ENCODE measurements at places on chromosomes 6 and 20.

DNA sequence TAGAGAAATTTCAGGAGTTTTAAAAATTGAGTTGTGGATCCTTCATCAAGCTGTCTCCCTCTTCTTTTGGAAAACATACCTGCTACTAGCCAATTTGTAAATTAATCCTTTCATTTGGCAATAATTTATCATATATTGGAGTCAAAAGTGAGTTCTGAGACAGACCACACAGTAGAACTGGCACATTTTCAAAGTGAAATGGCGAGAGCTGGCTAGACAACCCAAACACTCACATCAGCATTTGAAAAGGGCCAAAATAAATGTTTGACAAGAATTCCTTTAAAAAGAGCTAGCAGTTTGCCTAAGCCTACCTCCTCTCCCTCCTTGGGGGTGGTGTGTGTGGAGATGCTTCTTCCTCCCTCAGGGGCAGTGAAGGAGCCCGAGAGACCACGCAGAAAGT, 47.9 kb upstream of the KCNK16 start:
- DNase-seq, result no peak

GRCh38 chr20:40675599-40676221, 13.3 kb downstream of the MAFB start:
- no peak for DNase-seq

DNA sequence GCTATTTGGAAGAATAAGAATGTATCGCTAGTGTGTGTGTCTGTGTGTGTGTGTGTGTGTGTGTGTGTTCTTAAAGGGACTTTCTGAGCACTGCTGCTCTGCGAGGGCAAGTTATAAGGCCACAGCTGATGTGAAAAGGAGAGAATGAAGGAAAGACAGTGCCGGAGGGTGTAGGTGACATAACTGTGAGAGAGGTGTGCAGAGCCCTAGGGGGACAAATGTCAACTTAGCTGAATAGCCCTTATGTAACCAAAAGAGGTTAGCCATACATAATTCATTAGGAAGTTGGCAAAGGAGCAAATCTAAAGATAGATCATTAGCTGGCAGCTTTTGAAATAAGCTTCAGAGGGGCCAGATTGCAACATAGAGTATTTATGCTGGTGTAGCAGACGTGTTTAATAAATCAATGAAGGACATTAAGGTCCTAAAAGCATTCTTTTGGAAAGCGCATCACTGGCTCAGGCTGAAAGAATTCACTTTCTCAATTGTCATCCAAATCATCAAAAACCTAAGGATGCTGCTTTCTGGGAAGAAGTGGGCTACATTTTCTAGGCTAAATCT, 81.0 kb downstream of the NDUFAF5 start:
- no peak for DNase-seq

GRCh38 chr6:169766232-169766631, 14.8 kb downstream of the ERMARD start:
- no peak for DNase-seq

DNA sequence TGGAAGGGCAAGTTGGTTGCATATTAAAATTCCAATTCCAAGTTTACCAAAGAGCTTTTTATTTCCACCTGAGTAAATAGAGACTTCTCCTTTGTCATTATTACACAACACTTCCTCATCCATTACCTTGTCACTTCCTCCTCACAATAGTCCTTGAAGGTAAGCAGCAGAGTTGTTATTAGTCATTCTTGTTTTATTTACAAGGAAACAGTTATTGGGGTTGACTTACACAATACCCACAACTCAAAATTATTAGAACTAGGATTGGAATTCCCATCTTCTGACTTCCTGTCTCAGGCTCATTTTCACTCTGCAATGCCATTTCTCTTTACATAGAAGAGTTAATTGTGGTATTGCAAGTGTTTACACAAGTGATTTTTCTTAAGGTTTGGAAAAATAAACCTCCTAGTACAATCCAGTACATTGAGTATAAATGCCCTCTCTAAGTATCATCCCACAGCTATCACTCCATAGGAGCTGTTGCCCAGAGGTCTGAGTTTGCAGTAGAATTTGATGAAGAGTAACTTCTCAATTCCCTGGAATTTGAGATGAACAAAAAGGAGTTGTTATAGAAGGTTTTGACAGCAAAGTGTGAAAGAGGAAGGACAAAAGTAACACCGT, 28.9 kb upstream of the MTRF1L start:
- DNase-seq, result no peak

- no peak for DNase-seq
Measured at GRCh38 chr6:81758221-81758620, 5.7 kb upstream of the TENT5A start.

DNA sequence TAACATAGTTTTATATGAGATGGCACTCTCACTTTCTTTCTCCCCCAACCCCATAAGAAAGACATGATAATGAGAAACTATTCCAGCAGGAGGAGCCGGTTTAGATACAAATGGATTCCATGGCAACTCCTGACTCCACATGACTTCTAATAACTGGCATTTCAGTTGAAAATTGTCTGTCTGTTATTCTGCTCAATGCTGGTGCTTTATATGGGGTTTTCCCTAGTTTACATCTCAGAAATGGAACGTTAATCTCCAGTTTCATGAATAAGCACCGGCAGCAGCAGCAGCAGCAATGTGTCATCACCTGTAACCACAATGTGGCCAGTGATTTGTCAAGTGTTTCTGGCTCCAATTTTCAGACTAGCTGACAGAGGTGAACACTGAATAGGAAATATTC, 8.0 kb upstream of the SIM1 start:
- DNase-seq, result no peak

- peak; percentile 52 for DNase-seq
Measured at GRCh38 chr6:129370268-129370916, 339.6 kb downstream of the ARHGAP18 start.

DNA sequence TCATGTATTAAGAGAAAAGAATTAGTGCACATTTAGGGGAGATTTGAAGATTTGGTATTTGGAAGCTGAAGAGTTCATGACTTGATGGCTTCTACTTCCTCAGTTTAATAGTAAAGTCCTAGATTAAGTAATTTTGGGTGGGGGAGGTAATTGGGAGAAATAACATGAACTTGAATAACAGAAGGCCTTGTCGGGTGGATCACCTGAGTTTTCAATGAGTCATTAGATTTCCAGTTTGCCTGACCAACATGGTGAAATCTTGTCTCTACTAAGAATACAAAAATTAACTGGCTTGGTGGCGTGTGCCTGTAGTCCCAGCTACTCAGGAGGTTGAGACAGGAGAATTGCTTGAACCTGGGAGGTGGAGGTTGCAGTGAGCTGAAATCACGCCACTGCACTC, 181.0 kb downstream of the GJA1 start:
- DNase-seq, result no peak

- no peak for DNase-seq
Measured at GRCh38 chr6:38146021-38146733, 326.6 kb downstream of the ZFAND3 start.

DNA sequence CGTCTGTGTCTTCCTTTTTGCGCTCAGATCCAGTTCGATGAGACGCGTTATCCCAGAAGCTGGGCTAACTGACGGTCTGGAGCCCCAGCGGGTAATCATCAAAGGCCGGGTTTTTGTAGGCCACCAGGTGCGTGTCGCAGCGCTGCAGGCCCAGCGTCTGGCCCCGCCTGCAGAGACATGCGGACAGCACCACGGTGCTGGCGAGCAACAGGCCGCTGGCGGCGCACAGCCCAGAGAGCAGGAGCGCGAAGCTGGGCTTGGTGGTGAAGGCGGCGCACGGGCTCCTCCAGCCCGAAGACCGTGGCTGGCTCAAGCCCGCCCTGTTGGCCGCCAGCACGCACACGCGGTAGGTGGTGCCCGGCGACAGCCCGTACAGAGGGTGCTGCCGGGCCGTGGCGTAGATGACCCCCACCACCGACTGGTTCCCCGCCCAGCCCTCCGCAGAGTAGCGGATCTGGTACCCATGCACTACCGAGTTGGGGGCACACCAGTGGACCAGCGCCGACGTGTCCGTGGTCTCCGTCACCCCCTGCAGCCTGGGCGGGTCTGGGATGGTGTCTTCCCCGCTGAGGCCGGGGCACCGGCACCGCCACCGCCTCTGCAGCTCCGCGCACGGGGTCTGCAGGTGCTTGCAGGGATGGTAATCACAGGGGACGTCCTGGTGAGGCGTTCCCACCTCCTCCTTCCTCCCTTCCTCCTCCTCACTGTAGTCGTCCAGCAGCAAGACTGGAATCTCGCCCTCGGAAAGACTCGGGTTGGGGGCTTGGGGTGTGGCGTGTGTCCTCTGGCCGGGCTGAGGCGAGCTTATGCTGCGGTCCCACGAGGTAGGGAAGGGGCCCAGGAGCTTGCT, 12.7 kb downstream of the LRRN4 start:
- no peak for DNase-seq

DNA sequence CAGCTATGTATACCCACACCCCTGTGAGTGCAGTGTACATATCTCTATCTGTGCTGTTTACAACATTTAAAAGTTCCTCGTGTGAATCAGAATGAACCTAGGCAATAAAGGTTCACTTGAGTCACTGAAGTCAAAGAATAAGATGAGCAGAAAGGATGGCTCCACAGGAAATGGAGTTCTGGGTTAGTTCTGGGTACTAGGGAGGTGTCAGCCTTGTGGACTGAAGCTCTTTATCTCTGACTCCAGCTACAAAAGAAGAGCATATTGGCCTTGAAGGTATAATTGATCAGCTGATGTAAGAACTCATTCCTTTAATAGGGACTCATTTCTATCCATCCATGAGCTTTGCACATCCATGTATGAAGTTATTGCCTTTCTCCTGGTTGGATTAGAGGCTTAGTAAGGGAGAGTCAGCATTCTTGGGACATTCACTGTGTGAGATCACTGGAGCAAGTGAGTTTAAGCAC, 73.9 kb upstream of the BACH2 start:
- DNase-seq, result no peak

GRCh38 chr6:28748192-28748591, 175.6 kb downstream of the TRIM27 start:
- DNase-seq, result no peak

- no peak for DNase-seq
Measured at GRCh38 chr6:9140951-9141460, 705.7 kb upstream of the SLC35B3 start.

DNA sequence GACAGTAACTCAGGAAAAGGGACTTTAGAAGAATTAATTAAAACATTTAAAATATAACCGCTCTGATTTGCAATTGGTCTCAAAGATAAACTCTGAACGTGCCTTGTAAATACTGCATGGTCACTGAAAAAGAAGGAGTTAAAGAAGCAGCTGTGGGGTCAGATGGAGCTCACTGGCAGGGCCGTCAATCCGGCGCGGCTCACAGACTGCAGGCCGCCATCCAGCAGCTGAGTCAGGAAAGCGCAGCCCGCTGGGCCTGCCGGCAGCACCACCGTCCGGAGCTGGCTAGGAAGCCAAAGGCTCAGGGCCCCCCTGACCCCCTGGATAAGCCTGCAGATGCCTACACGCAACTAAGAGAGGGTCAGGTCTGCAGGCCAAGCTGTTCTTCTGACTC, 54.2 kb upstream of the FRMD1 start:
- DNase-seq, result peak; percentile 76

- peak; percentile 58 for DNase-seq
Measured at GRCh38 chr6:7727086-7727945, 1.4 kb downstream of the BMP6 start.

GRCh38 chr20:9496155-9496554, 18.2 kb upstream of the LAMP5 start:
- no peak for DNase-seq

DNA sequence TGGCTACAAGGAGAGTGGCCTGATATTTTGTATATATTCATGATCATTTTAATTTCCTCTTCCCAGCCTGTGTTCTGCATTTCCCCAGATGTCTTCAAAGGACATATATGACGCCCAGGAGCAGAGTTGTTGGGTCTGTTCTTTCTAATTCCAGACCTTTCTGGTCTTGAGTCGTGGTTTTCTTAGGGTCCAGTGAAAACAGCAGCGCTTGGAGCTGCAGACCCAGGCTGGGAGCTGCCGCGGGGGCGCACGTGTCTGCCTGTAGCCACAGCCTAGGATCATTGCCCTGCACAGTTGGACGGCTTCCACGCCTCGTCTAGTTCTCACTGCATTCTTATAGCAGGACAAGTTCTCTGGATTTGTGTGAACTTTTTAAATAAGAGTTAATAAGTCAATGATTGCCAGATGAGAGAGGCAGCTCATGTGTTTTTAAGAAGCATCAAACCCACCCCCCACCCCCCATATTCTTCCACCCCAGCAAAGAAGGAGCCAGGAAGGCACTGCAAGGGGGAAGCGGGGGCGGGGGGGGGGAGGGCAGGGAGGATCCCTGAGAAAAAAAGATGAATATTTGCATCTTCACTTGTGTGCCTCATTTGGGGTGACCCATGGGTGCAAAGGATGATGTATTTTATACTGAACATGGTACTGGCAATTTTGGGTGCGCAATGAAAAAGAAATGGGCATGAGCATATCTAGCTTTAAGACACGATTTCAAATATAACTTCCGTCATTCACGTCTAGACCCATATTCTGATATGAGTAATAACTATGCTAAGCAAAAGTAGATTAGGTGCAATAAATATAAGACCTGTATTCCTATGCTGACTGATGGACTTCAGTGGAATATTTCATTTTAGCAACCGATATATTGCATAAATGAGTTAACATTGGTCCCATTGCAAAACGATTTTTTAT, 160.0 kb downstream of the TBXT start:
- no peak for DNase-seq

DNA sequence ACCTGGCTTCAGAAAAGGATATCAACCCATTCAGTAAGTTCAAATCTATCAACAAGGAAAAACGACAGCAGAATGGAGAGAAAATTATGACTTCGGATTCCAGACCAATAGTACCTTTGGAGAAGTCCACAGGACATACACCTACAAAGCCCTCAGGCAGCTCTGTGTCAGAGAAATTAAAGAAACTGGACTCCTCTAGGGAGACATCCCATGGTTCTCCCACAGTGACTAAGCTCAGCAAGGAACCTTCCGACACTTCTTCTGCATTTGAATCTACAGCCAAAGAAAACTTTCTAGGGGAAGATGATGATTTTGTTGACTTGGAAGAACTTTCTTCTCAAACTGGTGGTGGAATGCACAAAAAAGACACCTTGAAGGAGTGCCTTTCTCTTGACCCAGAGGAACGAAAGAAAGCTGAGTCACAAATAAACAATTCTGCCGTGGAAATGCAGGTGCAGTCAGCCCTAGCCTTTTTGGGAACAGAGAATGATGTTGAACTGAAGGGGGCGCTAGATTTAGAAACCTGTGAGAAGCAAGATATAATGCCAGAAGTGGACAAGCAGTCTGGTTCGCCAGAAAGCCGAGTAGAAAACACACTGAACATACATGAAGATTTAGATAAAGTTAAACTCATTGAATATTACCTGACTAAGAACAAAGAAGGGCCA, 67.4 kb upstream of the HINT3 start:
- no peak for DNase-seq

GRCh38 chr6:127173156-127173940, 54.9 kb downstream of the RSPO3 start:
- no peak for DNase-seq

- DNase-seq, result no peak
Measured at GRCh38 chr6:29025927-29026585, 18.9 kb downstream of the OR2W1 start.

DNA sequence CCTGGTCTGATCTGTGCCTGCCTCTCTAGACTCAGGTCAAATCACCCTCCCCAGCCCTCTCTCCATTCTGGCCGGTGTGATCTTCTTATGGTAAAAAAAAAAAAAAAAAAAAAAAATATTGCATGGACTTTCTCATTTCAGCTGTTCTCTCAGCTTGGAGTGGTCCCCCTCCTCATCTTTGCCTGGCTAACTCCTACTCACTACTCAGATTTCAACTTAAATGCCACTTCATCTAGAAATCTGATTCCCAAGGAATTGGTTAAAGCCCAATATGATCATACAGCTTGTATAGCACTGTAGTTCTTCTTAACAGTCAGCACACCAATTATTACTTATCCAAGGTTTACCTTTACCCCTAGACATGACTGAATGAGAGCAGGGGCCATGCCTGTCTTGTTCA, 105.9 kb upstream of the CARMIL1 start:
- no peak for DNase-seq
